Placental epithelial cell (primary cell): ENCODE measurements at places on chromosomes 5 and 9. TPM values are rescaled to one million over a fixed set of nuclear protein-coding genes. Genes with fewer than 3 reads are reported as not detected.

SLC34A3 gene
- total RNA-seq: 0.11 and 0.39 TPM in 2 replicates

CRAT gene
- total RNA-seq: 32.0 and 40.0 TPM in 2 replicates

BSPRY gene
- total RNA-seq: not detected in 2 replicates

CRHBP gene
- total RNA-seq: not detected in 2 replicates

SPAG8 gene
- 0.65 and 1.2 TPM in 2 replicates for total RNA-seq
